Fibroblast of the conjunctiva (primary cell): ENCODE measurements at places on chromosomes 3 and 15.

DNA sequence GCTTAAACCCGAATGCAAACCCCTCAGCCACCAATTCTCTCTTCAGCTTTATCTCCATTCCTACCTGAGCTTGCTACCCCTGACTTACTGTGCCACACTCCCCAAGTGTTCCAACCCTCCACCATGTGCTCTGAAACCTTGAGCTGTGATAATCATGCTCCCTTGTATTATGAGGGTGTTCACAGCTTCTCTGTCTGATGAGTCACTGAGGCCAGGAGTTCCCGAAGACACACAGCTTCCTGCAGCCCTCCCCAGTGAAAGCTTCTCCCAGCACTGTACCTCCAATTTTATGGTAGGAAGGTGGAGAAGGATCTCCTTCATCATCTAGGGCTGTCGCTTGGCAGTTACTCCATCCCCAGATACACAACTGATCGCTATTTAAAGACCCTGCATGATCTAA, 24.9 kb downstream of the STAC start:
- no peak for DNase-seq

- no peak for DNase-seq
These were observed 46.8 kb downstream of the ITGB5 start for GRCh38 chr3:124840331-124840730.

GRCh38 chr3:195511136-195511535, 32.0 kb downstream of the PPP1R2 start:
- no peak for DNase-seq

GRCh38 chr15:69475769-69476358, 23.2 kb downstream of the RPLP1 start:
- peak; percentile 49 for DNase-seq

DNA sequence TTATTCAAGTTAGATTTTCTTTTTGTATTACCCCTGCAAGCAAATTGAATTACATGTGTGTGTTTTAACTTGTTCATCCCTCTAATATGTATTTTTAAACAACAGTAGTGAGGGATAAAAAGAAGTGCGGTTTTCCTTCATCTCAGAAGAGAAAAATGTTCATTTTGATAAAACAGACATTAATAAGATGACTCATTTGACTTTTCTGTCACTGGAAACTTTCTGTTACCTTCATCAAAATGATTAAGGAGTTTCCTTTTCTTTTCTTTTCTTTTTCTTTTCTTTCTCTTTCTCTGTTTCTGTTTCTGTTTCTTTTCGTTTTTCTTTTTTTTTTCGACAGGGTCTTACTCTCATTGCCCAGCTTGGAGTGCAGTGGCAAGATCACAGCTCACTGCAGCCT, 53.0 kb downstream of the ECT2 start:
- DNase-seq = no peak

- DNase-seq = no peak
These were observed 20.5 kb downstream of the ALCAM start for GRCh38 chr3:105387122-105387751.

GRCh38 chr15:58517252-58517681, 85.5 kb downstream of the LIPC start:
- no peak for DNase-seq

GRCh38 chr3:4721511-4721911, 228.4 kb downstream of the ITPR1 start:
- no peak for DNase-seq

DNA sequence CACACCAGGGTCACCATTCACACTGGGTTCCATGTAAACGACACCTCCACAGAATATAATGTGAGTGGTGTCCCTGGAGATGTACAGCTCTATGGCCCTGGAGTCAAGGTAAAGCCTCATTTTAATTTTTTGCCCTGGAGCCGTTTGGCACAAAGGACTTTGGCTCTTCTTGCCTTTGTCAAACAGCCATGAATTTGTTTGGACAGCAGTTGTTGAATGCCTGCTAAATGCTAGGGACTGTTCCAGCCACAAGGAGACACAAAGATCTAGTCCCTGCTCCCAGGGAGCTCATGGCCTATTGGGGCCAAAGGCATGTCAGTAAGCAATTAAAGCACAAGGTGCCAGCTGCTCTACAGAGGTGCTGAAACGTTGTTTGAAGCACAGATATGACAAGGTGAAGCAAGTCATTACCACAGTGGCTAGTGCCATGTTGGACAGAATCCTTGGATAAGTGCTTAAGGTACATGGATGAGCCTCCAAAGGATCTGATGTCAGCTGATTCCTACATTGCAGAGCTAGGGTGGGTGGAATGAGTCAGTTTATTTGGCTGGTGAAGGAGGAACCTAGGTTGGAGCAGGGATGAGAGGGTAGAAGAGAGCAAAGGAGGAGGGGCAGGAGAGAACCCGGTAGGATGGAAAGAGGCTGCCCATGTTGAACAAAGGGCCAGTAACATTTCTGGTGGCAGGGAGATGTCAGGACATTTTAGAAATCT, 171.9 kb upstream of the CTDSPL start:
- no peak for DNase-seq

- no peak for DNase-seq
These were observed 9.8 kb upstream of the PLAAT1 start for GRCh38 chr3:193231201-193231600.

- DNase-seq = no peak
These were observed 270.0 kb downstream of the UACA start for GRCh38 chr15:70493376-70493775.
